Fibroblast of skin of scalp (primary cell): ENCODE measurements at places on chromosomes 16 and 17.
A peak's percentile ranks its signal among the peaks of the same experiment; 100 is the strongest.

DNA sequence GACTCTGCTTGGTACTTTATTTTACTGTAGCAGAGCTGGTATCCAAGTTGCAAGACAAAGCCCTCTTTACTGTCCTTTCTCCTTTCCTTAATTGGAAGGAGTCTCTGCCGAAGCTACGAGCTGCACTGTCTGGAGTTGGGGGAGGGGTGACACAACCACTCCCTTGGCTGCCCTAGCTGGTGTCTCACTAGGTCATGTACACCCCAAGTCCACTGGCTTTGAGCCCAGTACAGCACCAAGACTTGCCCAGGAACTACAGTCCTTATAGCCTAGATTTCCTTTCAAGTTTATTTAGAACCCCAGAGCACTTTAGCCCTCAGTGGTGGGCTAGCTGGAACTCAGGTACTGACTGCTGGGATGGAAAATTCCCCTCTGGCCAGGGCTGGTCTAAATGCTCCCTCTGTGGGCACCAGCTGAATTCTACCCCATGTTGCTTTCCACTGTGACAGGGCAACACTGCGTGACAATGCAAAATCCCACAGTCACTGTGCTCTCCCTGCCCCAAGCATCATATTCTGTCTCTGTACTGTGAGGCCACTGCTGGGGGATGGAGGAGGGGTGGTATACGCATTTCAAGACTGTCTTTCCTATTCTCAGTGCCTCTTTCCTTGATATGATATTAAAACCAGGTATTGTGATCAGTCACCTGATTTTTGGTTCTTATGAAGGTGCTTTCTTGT, 18.4 kb downstream of the EFCAB5 start:
- no peak for DNase-seq

DNA sequence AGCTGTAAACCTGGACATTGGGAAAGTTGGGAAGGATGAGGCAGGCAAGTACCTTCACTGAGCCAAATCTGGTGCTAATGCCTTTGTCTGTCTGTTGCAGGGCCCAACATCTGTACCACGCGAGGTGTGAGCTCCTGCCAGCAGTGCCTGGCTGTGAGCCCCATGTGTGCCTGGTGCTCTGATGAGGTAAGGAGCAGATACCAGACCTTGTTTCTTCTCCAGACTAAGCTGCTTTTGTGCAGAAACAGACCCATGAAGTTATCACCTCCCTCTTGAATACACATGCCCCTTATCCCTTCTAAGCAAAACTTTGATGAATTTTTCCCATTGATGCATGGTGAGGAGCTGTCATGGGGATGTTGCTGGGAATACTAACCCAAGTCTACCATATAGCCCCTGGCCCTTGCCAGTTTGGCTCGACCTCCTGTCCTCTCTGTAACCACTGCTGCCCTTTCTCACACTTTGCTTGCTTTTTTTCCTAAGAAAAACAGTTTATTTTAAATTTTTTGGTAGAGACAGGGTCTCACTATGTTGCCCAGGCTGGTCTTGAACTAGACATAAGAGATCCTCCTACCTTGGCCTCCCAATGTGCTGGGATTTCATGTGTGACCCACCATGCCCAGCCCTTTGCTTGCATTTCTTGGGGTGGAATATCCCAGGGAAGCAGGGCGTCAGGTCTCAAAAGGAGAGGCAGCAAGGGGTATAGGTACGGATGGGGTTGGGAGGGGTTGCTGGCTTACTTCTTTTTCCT, 20.9 kb downstream of the ITGB3 start:
- DNase-seq, result no peak

DNA sequence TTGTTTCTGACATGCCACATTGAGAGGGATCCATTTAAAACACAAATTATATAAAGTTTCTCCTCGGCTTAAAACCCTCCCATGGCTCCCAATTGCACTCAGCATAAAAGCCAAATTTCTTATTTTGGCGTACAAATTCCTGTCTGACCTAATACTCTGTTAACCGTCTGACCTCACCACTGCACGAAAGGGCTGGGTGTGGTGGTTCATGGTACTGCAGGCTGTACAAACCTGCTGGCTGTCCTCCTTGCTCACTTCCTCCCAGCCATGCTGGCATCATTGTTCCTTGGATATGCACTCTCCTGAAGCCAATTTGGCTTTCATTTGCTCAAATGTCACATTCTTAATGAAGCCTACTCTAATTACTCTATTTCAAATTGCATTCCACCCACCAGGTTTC, 301.6 kb upstream of the C16orf82 start:
- no peak for DNase-seq

DNA sequence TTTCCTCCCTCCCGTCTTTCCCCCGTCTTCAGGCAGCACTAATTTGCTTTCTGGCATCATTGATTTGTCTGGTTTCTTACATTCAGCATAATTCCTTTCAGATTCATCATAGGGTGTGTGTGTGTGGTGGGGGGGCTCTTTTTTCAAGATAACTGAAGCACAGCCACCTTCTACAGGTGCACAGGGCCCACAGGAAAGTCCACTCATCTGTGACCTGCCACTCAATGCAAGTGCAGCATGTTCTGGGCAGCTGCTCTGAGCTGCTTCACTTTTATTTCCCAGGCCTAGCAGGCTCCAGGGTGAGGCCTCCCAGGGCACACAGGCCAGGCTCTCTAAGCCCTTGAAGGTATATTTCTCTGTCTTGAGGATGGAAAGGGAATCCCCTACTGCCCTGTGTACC, 35.2 kb upstream of the MYH10 start:
- DNase-seq, result no peak

DNA sequence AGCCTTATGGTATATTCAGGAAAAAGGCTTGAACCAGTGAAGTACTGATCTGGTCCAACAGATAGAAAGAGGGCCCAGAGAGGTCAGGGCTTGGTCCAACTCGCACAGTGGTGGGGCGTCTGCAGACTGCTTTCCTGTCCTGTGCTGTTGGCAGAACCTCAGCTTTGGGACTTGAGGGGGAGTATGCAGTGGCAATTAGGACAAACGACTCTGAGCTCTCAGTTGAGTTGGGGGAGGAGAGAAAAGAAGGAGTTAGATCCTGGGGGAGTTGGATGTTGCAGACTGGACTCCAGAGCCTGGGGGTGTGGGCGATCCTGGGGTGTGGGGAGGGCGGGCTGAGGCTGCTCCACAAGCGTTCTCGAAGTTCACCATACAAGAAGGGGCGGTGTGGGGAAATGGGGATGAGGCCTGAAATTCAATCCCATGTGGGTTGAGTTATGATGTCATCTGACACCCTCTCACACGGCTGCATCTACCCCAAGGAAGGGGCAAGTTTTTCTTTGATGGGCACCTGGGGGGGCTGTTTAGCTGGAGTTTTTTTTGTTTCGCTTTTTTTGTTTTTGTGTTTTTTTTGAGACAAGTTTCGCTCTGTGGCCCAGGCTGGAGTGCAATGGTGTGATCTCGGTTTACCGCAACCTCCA, 14.6 kb downstream of the GRB7 start:
- DNase-seq, result no peak

GRCh38 chr16:51009359-51009758, 141.7 kb downstream of the SALL1 start:
- DNase-seq, result no peak

GRCh38 chr16:84585467-84585866, 32.4 kb downstream of the COTL1 start:
- DNase-seq, result no peak

GRCh38 chr17:15662681-15663080, 21.4 kb downstream of the TRIM16 start:
- no peak for DNase-seq

- DNase-seq, result no peak
Observed at GRCh38 chr17:50171371-50172071, 5.7 kb downstream of the SGCA start.

- no peak for DNase-seq
Observed at GRCh38 chr16:19599968-19600716, 44.6 kb downstream of the VPS35L start.

GRCh38 chr16:54521327-54521726, 234.7 kb upstream of the IRX3 start:
- no peak for DNase-seq

DNA sequence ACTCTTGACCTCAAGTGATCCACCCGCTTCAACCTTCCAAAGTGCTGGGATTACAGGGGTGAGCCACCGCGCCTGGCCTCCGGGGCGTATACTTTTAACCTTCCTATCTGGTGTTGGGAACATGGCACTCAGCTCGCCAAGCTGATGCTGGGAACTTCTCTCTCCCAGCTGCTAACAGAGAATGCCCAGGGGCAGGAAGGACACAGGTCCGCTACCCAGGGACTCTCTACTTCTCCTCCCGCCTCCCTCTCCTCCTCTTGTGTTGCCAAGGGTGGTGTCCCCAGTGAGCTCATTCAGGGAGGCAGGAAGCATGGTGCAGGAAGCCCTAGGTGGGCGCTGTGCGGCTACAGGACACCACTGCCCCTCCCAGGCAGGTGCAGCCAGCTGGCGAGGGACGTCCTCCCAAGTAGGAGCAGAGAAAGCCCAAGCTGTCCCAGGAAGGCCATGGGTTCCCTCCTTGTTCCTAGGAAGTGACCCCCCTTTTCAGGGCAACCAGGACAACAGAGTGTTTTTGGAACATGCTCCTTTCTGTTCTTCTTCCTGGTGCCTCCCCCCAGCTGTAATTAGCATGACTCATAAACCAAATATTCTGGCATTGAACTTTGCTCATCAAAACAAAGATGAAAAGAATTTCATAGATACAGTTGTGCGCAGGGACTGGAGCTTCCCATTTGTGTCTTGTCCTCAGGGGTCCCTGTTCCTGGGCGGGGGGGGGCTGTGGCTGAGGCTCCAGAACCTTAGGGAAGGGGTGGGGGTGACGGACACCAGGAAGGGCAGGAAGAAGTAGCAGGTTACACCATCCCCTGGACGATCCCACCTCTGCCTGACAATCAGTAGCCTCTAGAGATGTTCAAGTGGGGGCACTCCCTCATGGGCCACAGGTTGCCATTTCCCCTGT, 2.7 kb downstream of the C1QTNF1 start:
- DNase-seq, result peak; percentile 73

GRCh38 chr17:42179335-42179734, 1.6 kb downstream of the KCNH4 start:
- DNase-seq, result no peak

DNA sequence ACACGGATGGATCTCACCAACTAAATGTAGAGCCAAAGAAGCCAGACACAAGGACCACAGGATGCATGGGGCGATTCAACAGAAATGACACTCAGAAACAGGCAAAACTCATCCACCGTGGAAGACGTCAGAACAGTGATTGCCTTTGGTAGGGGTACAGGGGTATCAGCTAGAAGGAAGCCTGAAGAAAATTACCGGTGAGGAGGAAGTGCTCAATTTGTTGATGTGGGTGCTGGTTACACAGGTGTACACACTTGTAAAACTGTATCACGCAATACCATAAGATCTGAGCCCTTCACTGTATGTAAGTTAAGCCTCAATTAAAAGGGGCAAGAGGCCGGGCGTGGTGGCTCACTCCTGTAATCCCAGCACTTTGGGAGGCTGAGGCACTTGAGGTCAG, 226.1 kb downstream of the C16orf78 start:
- no peak for DNase-seq

- no peak for DNase-seq
Observed at GRCh38 chr16:76784530-76784929, 406.5 kb upstream of the MON1B start.

DNA sequence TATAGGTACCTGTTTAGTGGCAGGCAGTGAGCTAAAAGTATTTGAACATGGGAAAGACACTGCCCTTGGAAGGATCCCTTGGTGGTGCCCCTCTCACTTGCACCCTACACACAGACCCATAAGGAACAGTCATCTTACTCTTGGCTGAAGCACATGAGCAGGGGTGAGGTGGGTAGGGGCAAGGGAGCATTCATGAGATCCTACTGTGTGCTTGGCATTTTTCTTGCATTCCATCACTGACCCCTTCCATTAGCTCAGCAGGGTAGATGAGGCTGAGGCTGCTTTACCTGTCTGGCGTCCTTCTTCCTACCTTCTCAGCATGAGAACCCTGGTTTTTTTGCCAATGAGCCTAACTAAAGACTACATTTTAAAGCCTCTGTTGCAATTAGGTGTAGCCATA, 48.3 kb downstream of the CCT6B start:
- DNase-seq, result no peak

DNA sequence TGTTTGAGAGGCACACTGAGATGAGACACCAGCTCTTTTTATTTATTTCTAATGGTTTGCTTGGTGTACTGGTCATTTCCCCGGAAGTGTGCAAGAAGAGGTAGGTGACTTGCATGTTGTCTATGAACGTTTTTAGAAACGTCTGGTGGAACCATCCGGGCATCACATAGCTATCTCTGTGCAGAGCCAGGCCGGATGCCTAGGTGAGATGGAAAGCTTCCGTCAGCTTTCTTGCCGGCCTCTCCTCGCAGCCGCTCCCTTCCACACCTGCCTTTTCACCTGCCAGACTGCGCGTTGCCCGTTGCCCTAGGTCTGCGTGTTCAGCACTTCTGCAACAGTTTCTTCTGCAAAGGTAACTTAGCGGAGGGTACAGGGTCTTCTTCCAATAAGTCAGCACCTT, 416.0 kb downstream of the WWOX start:
- no peak for DNase-seq

- peak; percentile 34 for DNase-seq
Observed at GRCh38 chr17:77501101-77501566, 360.4 kb downstream of the SEC14L1 start.

DNA sequence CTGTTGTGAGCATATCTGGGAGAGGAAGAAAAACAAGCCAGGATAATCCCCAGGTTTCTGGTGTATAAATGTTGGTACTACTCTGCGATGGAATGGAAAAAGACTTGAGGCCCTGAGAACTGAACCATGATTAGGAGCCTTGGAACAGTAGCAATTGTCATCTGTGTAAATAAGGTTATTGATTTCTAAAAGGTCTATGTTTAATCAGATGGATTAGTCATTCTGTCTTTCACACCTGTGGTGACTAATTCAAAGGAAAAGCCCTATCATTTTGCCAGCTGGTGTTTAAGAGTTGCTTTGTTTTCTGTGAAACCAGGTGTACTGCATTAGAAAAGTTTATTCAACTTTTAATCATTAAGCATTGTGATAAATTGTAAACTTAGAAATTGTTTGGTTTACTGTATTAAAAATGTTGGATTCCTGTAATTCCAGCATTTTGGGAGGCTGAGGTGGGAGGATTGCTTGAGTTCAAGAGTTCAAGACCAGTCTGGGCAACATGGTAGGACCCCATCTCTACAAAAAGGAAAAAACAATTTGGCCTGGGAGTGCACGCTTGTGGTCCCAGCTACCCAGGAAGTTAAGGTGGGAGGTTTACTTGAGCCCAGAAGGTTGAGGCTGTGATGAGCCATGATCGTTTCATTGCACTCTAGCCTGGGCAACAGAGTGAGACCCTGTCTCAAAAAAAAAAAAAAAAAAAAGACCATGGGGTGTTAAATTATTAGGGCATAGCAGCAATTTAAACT, 29.0 kb upstream of the KPNB1 start:
- no peak for DNase-seq

GRCh38 chr16:87620201-87620495, 17.8 kb downstream of the JPH3 start:
- no peak for DNase-seq
